ENCODE measurements at places on chromosomes 5 and 9. TPM values are rescaled to one million over a fixed set of nuclear protein-coding genes. Genes with fewer than 3 reads are reported as not detected.

DNA sequence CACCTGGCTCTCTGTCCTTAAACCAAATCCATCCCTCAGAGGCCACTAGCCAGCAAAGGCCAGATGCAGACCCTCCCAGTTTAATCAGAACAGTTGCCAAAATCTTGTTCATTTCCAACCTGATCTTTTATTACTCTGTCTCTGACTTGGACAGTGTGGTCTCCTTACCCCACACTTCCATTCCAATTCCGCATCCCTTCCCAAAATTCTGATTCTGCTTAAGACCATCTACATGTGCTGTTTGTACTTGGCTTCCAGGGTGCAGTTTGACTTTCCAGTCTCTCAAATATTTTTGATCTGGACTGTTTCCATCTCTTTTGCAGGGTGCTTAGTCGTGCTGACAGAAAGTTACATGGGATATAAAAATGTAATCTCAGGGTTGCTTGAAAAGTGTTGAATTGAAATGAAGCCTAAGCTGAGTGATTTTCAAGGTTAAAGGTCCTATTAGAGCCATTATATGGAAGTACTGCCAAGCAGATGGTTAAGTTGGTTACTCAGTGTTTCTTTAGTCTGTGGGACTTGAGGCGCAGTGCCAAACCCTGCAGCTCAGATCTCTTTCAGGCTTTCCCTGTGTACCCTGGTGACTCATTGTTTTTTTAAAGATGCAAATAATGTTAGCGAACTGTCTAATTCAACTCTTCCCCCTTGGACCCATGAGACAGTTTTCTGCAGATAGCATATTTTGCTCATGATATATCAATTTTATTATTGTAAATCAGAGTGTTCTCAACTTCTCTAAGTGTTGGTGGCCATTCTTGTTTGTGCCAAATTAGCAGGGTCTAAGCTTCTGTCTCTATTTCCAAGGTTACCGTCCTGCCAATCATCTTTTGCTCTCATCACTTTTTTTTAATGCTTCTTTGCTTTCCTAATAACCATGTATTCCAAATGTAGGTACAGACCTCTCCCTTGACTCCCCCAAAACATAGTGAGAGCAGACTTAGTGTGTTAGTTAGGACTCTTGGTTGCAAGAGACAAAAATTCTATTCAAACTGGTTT lies 18.2 kb upstream of the DCP2 start:
- no peak for DNase-seq

Gene NR2F1-AS1
- polyA plus RNA-seq: 53.1 TPM

DNA sequence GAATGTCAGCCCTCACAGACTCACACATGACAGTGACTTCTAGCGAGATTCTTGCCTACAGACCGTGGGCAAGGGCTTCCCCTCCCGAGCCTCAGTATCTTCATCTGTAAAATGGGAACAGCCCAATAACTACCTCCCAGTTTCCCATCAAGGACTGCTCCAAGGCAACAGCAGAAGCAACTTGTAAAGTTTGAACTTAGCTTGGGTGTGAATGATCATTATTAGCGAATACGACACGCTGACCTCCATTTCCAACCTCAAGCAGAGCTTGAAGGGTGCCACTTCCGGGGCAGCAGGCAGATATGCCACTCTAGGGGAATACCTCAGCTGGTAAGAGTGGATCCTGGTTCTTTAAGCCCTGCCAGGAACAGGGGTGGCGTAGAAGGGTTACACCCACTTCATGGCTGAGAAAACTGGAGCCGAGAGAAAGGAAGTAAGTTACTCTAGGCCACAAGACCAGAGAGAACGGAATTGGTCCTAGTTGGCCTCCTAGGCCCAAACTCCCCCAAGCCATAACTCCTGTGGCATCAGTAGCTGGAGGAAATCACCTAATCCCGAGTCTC lies 2.0 kb downstream of the RNF44 start:
- DNase-seq: no peak

DNA sequence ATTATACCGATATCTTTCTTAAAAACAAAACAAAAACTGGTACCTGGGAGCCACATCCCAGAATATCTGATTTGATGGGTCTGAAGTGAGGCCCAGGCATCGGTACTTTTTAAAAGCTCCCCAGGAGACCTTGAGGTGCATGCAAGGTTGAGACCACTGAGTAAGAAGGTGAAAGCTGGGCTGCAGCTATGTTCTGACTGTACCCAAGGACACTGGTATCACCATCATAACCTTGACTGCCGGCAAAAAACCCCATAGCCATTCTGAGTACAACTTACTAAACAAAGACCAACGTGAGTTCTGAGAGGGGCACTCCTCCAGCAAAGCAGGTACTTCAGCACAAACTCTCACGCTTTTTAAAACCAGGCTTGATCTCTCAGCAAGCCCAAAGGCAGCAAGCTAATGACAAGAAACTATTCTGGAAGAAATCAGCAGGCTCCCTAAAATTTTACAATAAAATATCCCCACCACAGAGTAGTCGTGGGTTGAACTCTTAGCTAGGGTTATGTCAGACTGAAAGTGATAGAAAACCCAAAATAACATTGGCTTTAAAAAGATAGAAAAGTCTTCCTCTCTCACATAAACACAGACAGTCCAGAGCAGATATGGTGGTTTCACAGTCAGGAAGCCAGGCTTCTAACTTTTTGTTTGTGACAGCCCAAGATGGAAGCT lies 263.9 kb downstream of the SAXO1 start:
- no peak for DNase-seq

Gene PCDHB5
- polyA plus RNA-seq: 8.9 TPM

Gene C9orf153
- polyA plus RNA-seq: 0.26 TPM

DNA sequence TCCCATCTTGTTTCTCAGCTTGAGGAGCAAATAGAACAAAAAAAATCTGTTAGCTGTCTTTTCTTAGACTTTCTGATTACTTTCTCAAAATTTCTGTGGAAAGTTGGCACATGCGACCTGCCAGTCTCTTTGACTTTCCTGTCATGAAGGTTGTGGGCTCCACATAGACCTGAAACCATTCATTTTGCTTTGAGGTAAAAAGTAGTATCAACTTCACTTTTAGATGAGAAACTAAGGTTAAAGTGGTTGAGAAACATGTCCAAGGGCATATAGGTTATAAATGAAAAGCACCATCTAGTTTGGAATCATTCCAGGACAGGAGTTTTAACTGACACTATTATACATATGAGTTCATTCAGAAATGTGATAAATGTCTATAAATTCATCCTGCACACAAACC lies 42.7 kb downstream of the ST8SIA4 start:
- no peak for DNase-seq

DNA sequence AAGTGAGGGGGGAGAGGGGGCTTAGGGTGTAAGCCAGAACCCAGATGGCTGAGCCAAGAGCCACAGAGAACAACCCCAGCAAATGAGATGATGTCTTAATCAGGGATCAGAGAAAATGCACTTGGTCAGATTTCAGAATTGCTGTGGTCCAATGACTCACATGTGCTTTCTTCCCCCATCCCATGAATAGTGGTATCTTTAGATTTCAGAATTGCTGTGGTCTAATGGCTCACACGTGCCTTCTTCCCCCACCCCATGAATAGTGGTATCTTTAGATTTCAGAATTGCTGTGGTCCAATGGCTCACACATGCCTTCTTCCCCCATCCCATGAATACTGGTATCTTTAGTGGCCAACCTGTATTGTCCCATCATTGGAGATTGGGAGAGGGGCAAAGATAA lies 59.9 kb downstream of the IRX2 start:
- DNase-seq: no peak

Gene INSL4
- not detected for polyA plus RNA-seq

DNA sequence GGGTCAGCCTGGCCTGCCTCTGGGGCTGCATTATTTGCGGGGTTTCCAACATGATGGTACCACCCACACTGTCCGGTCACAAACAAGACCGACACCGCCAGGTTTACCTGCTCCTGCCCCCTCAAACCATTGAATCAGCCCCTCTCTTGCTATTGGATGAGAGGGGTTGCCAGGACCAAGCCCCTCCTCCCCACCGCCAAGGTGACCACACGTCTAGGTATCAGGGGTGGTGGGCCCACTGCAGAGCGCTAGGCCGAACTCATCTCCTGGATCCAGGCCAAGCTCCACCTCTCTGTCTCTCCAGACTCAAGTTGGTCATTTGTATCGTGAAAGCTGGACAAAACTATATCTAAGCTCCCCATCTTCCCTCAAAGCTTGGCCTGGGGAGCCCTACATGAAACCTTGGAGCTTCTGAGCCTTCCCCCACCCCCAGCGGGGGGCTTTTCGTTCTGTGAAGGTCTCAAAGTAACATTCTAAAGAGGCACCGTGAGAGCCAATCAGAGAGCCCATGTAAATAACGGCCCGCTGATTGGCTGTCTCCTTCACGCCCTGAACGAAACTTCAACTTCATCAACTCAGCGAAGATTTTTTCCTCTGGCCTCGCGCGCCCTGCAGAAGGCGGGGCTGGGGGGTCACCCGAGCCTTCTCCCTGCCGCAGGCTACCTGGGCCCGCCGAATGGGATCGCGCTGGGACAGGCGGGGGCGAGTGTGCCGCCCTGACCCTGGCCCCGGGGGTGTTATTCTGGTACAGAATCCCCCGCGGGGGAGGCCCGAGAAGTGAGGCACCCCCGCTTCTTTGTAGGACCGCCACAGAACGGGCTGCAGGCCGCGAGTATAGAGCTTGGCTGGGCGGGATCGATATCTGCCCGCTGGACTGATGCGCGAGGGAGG lies 49.6 kb upstream of the PSD2 start:
- no peak for DNase-seq

Gene SPINK4
- not detected for polyA plus RNA-seq

DNA sequence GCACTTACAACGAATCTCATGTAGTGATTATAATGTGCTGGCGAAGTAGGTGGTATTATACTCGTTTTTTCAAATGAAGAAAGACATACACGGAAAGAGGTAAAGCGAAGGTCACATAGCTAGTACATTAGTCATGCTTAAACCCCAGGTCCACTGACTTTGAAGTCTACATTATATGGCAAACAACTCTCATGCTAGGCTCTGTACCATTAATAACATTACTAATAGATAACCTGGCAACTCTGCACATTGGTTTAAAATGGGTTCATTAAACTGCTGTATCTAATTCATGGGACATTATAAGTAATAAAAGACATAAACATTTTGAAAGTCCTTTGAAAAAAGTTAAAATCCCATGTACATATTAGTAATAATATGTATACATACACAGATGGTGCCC lies 21.2 kb downstream of the FYB1 start:
- no peak for DNase-seq

DNA sequence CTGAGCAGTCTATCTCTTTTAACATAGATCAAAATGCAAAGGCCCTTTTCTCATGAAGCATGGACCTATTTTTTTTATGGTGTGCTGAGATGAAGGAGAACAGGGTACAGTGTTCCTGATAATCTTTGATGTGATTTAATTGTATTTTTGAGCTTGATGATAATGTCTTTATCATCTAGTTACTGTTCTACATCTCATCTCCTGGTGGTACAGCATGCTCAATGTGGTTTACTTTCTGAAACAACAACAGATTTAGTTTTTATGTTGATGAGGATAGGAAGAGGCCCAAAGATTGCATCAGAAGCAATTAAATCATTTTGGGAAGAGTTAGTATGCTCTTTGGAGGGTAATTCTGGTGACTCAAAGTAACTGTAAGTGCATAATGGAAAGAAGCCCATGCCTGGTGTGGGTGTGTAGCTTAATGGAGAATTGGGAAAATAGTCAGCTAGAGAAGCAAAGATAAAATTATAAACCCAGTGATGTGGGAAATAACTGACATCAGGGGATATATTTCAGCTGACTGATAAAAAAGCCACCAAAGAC lies 123.0 kb upstream of the KCNN2 start:
- DNase-seq: no peak

DNA sequence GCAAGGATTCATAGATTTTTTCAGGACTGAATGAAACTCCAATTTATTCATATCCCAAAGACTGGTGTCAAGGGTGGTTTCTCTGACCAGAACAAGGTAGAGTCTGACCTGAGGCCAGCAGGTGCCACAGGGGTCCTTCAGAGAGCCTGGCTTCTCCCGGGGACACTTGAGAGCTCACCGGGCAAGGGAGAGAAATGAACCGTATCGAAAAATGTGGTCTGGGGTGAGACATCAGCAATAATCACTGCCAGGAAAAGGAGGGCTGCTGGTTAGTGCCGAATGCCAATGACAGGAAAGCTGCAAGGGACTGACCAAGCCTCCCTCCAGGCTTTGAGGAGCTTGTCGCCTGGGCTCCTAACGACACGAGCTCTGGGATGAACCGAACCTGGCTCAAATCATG lies 142.7 kb downstream of the TTLL11 start:
- DNase-seq: no peak

GRCh38 chr5:8905021-8905420 lies 640.9 kb downstream of the SEMA5A start:
- DNase-seq: no peak

DNA sequence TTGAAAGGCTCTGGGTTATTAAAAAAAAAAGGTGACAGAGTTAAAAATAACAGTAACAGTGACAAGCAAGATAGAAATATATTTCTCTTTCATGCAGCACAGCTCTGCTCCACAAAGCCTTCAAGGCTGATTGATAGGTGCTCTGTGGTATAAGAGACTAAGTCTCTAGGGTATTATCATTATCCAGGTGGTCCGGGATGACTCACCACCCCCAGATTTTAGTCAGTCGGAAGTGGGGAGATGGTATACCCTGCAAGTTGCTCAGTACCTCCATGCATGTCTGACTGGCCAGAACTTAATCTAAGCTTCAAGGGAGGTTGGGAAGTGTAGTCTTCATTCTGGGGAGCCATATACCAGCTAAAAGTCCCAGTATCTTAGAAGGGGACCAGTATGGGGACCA lies 76.1 kb downstream of the SLC1A3 start:
- DNase-seq: no peak

DNA sequence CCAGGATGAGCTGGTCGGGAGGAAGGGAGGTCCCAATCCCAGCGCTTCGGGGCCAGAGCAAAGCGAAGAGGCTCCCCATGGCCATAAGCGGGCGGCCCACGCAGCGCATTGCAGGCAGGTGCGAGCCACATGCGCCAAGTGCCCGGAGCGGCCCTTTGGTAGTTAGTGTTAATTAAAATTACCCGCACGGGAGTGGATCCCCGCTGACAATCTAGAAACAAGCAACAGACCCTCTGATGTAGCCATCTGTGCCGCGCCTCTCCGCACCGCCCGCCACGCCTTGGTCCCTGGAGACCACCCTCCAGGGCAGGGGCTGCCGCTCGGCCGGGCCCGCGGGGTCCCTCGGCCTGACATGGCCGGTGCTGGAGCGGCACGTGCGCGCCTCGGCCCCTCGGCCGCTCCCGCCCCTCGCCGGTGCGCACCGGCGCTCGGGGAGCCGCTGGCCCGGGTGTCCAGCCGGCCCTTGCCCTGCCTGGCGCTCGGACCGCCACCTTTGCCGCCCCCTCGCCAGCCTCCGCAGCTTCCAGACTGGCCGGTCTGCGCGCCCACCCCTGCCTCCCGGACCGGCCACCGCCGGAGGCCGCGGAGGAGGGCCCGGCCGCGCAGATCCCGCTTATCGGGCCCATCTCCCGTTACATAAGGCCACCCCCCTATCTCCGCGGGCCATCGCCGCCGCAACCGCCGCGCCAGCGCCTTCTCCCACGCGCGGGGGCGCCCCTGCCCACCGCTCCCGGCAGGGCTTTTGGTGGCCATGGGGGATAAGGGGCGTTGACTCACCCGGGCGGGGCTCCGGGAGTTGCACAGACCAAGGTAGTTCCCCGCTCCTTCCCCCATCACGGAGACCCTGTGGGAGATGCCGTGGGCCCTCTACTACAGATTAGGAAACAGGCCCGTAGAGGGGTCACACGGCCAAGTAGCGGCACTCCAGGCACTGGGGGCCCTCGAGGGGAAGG lies 1.9 kb upstream of the IL13 start:
- DNase-seq: no peak

- no peak for DNase-seq
Measured at GRCh38 chr5:16558984-16559629, 57.7 kb downstream of the RETREG1 start.

- no peak for DNase-seq
Measured at GRCh38 chr5:116583862-116584222, 9.2 kb upstream of the SEMA6A start.

GRCh38 chr5:645421-645820 lies 33.3 kb downstream of the CEP72 start:
- DNase-seq: no peak

Gene GARNL3
- polyA plus RNA-seq: 19.6 TPM

Data from left renal cortex interstitium (tissue), 4 donors.